NCI-H1694 treated with DMSO at 0.1 percent for 48 hours (cell line): ENCODE measurements at places on chromosomes 16 and 17.

DNA sequence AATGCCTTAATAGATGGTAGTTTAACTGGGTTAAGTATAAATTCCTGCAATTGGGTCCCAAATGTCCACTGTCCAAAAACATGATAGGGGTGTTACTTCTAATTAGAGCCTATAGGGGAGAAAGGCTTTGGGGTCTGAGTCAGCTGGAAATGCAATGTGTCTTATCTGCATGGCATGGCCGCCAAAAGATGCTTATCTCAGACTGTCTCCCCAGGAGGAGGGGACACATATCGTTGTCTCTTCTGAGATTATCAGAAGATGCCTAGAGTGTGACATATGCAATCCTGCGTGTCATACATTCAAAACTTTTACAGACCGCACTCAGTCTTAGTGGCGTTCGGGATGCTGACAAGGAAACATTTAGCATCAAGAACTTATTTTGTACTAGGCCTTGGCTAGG lies 442.9 kb downstream of the GRIN2A start:
- DNase-seq = no peak

GRCh38 chr17:78127888-78128550 lies 536 bp downstream of the TMC6 start:
- no peak for DNase-seq

GRCh38 chr16:49019081-49019633 lies 262.5 kb downstream of the CBLN1 start:
- DNase-seq = peak; percentile 86

DNA sequence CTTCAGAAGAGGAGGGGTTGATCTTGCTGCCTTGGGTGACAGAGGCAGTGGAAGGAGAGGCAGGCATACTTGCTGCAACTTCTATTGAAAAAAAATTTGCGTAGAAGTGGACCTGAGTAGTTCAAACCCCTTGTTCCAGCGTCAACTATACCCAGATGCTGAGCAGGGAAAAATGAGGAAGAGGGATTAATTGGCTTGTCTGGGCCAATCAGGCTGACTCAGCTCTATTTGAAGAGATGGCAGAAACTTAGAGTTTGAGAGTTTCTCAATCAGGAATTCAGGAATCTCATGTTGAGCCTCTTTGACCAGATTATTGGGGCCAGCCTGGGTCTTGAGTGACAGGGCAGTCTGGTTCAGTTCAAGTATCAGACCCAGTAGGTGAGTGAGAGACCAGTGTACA lies 17.6 kb downstream of the CASC3 start:
- no peak for DNase-seq

- DNase-seq = no peak
These were observed 68.7 kb downstream of the AIPL1 start for GRCh38 chr17:6366221-6366666.

DNA sequence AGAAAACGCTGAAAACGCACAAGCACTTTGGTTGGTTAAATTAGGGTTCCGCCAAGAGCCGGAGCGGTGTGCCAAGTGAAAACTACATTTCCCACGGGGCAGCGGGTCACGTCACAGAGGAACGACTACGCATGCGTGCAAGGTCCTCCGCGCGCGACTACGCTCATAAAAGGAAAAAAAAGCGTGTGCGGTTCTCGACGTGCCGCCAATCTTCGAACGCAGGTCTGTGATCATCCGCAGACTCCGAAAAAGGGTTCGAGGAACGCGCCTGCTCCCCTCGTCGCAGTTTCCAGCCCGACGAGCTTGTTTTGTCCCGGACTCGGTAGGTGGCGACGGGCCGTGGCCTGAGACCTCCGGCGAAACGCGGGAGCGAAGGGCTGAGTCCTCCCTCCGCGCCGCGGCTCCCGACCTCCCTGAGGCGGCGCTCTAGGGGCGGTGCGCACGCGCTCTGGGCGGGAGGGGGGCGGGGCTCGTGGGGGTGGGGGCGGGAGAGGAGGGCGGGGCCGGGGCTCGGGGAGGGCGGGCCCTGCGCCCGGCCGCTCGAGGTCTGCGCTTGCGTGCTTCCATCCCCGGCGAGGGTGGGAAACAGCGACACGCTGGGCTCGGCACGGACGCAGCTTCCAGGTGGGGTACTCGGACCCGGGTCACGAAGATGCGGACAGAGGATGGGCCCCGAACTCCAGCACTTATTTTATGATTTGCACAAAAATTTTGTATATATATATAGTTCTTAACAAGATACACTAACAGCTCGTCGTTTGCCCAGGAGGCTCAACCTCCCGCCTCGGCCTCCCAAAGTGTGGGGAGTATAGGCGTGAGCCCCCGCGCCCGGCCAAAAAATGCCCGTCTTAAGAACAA lies at the start of gene SGF29:
Gene SGF29 (plus strand): TSS at position 145 of the 858 bp plus-strand sequence. CDS start 27,150 bp downstream, outside the sequence.
- DNase-seq = peak; percentile 81

- peak; percentile 11 for DNase-seq
These were observed 83.5 kb downstream of the MARCHF10 start for GRCh38 chr17:62724398-62725146.

GRCh38 chr17:6413065-6413464 lies 21.9 kb downstream of the AIPL1 start:
- DNase-seq = peak; percentile 85

- no peak for DNase-seq
These were observed 19.1 kb downstream of the SLC12A3 start for GRCh38 chr16:56884026-56884582.

- no peak for DNase-seq
These were observed 35.2 kb downstream of the N4BP1 start for GRCh38 chr16:48574766-48575165.

DNA sequence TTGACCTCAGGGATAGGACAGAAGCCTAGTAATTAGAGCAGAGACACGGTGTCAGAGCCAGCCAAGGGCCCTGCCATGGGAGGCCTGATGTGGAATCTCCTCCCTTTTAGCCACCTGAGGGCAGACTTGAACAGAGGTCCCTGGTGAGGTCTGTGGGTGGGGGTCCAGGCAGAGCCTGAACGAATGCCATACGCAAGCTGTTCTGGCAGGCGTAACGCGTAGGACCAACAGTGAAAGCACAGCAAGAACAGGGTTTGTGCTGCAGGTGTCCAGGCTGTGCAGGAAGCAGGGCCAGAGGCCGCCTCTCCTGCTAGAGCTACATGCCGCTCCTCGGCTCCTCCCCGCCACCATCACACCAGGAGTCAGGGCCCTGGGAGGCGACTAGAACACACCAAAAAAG lies 81.9 kb upstream of the TBX2 start:
- DNase-seq = no peak

- DNase-seq = no peak
These were observed 36.2 kb downstream of the C16orf82 start for GRCh38 chr16:27102701-27103575.

- no peak for DNase-seq
These were observed 5.8 kb downstream of the ZC3H7A start for GRCh38 chr16:11791144-11791828.

GRCh38 chr17:10265100-10265810 lies 66.8 kb upstream of the GAS7 start:
- DNase-seq = no peak

- DNase-seq = no peak
These were observed 2.3 kb upstream of the SLC22A31 start for GRCh38 chr16:89202422-89203215.

- DNase-seq = peak; percentile 66
These were observed 33.3 kb downstream of the PLCD3 start for GRCh38 chr17:45098869-45099616.

GRCh38 chr17:72382971-72383722 lies 262.3 kb downstream of the SOX9 start:
- no peak for DNase-seq

DNA sequence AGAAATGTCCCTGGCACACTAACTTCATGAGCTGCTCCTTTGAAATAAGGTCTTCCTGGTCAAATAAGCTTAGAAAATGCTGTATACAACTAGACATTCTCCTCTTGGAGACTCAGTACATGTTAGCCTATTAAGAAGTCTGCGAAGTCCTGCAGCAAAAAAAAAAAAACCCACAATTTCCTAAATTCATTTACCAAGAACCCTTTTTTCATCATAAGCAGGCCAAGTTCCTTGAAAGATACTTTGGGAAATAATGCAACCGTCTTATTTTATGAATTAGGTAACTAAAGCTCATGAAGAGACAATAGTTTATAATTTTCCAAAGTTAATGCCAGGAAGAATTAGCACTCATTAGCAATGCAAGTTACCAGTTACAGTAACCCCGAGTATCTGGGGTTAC lies 49.0 kb upstream of the HAS3 start:
- DNase-seq = no peak

- no peak for DNase-seq
These were observed 5.8 kb downstream of the WIPF2 start for GRCh38 chr17:40224718-40225550.

DNA sequence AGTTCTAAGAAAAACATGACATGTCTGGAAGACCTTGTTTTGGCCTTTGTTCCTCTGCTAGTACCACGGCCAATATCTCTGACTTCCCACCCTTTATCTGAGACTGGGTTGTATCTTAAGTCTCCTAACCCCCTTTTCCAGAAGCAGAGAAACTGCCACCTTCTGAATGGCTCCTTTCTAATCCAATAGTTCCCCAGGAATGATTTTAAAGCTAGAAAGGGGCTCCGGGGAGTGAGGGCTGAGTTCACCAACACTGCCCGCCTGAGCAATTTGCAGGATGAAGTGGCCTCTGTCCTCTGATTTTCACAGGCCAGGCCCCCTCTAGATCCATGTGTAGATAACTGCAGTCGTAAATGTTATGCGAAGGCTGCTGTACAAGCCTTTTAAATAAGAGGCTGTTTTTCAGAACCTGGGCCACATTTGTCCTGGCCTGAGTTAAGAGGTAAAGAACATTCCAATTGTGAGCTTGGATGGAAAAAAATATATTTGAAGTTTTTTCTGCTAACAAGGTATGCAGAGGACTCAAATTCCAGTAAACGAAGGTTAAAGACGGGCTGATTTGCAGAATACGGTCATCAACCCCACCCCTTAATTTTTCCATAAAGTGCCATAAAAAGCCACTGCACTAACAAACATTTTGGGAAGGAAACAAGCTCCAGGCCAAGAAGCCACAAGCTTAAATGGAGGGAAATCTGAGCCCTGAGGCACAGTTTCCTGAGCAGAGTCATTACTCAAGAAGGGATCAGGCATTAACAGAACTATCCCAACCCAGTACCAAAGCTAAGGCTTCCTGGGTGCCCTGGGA lies 117.0 kb upstream of the MAF start:
- DNase-seq = no peak

GRCh38 chr17:39648616-39649366 lies 11.8 kb downstream of the STARD3 start:
- no peak for DNase-seq

DNA sequence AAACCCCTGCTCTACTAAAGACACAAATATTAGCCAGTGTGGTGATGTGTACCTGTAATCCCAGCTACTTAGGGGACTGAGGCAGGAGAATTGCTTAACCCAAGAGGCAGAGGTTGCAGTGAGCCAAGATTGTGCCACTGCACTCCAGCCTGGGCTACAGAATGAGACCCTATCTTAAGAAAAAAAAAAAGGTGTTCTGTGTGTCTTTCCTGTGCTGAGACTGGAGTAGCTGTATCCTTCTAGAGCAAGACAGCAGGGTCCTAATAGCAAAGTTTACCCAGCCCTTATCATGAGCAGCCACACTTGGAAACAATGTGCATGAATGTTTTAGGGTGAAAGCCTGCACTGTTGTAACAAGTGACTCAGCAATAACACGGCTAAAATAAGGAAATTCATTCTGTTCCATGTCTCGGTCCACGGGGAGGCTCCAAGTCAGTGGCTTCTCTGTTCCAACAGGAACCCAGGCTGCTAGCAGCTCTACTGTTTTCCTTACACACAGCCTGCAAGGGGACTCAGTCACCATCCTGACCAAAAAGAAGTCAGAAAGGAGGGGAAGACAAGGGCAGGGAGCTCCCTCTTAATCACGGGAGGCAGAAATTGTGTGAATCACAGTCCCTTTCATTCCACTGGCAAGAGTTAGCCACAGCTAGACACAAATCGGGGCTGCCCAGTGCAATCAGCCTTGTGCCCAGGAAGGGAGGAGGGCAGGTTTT lies 7.1 kb upstream of the SLC5A11 start:
- DNase-seq = no peak

- DNase-seq = no peak
These were observed 1.0 kb downstream of the TLE7 start for GRCh38 chr16:71440669-71441347.

GRCh38 chr17:18332909-18333489 lies 17.9 kb downstream of the SMCR8 start:
- DNase-seq = no peak

- no peak for DNase-seq
These were observed 458 bp downstream of the GFOD2 start for GRCh38 chr16:67718668-67719047.

DNA sequence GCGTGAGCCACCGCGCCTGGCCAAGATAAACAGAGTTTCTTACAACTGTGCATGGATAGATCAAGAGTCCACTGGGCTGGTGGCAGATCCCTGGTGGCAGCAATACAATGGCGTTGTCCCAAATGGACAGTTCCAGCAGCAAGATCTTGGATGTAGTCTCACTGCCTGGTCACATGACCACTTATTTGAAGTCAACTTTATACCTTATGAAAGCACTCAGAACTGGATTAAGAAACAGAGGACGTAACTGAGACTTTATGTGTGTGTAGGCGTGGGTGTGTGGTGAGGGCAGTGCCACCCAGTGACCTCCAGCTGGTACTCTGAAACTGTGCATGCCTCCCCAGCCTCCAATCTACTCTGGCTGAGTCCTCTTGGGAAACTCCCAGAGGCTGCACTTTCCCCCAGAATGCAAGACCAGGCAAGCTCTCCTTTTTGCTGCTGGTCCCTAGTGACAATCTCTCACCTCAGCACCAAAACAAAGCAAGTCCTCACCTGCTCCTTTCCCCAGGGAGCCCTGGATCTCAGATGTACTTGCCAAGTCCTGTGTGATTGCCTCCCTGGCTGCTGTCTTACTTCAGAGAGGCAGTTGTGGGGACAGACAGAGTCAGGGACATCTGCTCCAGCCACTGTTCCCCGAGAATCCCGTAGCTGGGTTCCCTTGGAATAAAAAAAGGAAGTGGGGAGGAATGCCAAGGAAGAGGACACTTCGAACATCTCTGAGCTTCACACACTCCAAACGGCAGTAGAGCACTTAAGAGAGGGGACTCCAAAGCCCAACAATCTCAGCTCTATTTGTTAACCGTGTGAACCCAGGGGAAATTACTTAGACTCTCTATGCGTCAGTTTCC lies 11.7 kb upstream of the ST6GALNAC2 start:
- DNase-seq = peak; percentile 63

GRCh38 chr17:57544834-57545463 lies 200.2 kb downstream of the CCDC182 start:
- peak; percentile 87 for DNase-seq

DNA sequence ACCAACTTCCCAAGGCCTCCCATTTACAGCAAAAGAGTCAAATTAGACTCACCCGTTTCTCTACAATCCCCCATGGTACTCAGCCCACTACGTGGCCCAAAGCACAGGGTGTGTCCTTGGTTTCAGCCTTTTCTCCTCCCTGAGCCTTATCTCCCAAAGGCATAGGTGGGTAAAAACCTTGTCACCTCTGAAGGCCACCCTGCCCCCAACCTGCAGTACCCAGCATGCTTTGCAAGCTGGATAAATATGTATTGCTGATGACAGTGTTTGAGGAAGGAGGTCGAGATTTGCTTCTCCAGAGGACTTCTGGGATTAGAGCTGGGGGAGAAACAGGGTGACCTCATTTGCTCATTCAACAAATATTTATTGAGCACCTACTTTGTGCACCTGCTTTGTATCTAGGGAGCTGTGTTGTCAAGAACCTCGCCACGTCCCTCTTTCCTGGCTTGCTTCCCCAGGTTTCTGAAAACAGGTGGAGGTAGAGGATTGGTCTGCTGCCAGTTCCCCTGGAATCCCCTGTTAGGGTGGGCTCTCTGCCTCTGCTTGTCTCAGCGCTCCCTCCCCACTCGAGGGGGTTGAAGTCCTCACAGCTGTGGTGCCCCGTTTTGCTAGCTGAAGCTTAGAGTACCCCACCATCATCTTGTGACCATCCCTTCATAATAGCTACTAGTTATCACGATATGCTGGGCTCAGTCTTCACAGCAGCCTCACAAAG lies 3.0 kb downstream of the LASP1 start:
- no peak for DNase-seq
